Left renal cortex interstitium (tissue), 4 donors: ENCODE measurements at places on chromosomes 2 and 18. TPM values are rescaled to one million over a fixed set of nuclear protein-coding genes. Genes with fewer than 3 reads are reported as not detected.

DNA sequence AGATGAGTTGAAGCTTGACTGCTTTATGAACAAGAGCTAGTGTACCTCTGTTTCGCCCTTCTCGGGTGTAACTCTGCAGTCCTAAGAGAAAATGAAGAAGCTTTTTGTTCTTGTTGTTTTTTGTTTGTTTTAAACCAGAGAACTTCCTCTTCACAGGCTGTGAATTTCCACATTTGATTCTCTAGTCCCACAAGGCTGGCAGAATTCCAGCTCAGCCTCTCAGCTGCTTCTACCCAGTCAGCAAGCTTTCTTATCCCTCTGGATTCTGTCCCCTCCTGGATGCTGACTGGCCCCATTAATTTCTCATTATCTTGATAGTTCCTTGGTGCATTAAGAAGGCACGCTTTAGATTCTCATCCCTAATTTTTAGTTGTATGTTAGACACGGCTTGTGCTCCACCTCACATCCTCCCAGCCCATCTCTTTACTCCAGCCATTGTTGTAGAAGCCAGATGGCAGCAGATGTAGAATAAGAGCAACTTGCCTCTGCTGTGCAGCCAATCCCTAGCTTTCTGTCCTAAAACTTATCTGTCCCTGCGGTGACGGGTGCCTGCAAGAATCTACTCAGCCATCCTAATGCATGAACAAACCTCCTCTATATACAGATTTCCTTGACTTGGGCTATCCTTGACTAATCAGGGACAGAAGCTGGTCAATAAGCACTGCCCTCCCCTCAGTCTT lies 12.3 kb upstream of the RESP18 start:
- no peak for DNase-seq

KCTD1 gene
- polyA plus RNA-seq: 69.4 TPM

KDM3A gene
- polyA plus RNA-seq: 48.9 TPM

TMEM185B gene
- 24.2 TPM for polyA plus RNA-seq

PROM2 gene
- 36.1 TPM for polyA plus RNA-seq

DNA sequence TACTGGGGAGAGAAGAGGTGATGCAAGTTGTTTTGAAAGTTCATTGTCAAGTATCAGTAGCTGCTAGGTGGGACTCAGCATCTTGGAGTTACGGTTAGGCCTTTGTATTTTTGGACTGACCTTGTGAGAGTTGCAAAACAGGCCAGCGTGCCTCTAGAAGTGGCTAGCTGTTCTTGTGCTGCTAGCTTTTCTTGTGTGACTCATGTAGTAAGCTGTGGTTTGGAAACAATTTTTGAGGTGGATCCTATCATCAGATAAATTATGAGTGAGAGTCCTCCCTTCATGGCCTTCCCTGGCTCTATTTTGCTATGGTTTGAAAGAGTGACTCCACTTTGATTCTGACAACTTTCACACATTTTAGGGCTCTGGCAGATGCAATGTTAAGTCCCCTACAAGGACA lies 409.2 kb upstream of the HS6ST1 start:
- no peak for DNase-seq

SLC5A7 gene
- polyA plus RNA-seq: 0.44 TPM

GRCh38 chr2:226703514-226703913 lies 96.1 kb downstream of the IRS1 start:
- DNase-seq: no peak

DNA sequence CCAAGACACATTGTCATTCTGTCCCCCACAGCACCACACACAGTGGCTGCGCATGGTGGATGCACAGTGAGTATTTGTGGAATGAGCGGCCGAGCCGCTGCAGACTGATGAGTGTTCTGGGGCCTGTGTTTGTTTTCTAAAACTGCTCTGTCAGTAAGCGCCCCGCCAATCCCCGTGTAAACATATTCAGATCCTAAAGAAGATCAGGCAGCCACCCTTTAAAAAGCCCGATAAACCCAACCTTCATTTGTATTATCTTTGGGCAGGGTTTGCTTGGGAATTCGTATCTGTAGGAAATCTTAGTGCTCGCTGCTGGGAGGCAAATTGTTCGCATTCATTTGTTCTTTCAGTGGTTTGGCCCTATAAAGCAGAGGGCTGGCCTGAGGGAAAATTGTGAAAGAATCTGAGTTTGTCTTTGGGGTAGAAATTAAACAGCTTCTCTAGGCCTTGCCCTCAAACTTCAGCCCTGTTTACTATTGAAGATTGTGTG lies 68.6 kb downstream of the TGOLN2 start:
- DNase-seq: no peak

DNA sequence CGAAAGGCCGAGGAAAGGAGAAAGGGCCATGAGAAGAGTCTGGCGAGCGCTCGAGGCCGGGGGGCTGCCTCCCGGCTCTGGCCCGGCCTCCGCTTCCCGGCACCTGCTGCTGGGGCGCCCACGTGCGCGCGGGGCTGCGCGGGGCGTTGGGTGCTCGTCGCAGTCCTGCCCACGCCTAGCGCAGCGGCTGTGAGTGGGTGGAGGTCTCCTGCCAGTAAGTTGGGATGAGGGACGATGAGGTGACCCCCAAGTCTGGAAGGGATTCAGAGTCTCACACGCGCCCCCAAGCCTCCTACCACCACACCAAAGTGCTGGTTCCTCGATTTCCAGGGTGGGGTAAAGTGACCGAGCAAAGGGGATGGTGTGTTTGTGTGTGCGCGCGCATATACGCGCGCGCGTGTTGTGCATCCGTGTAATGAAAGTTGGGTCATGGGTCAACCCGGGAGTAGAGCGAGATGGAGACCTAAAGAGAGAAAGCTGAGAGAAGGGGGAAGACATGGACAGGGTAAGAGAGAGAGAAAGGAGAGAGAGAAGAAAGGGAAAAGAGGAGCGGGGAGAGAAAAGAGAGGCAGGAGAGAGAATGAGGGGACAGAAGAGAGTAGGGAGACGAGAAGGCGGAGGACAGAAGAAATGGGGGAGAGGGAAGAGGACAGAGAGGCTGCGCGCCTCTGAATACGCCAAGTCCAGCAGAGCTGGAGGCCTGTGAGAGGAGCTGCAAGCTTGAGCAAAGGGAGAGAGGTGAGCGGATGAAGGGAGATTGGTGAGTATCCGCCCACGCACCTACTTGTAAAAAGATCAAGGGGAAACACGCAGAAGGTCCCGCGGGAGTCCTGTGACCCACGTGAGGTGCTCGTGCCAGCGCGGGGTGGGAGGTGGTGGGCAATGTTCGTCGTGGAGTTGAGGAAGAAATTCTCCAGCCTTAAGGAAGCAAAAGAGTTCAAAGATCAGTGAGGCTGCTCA lies 1.7 kb upstream of the NETO1 start:
- no peak for DNase-seq

ARHGEF33 gene
- 3.8 TPM for polyA plus RNA-seq

DNA sequence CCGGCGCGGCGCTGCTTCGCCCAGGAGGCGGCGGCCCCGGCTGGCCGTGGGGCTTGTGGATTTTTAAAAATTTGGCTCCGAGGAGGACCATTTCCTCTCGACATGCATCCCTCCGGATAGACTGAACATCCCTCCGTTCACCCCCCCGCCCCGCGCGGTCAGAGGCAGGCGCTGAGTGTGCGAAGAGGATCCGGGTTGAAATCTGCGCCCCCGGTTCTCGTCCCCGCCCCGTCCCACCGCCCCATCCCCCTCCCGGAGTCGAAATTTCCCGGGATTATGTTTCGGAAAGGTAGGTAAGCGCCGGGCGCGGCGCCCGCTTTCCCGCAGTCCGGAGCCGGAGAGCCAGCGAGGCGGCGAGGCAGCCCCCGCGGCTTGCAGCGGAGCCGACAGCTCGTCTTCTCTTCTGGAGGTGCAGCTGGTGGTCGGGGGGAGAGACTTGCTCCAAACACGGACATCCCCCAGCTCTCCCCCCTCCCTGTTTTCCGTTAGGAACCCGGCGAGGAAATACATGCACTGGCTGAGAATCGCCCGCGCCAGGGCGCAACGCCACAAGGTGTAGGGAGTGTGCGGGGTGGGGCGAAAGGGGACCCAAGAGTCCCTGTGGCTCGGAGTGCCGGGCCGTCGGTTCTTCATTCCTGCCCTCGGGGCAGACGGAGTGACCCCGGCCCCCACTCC lies at the start of gene PRKCE:
Gene PRKCE, plus strand, starts transcription at position 261 of the 675 bp plus-strand sequence.
- no peak for DNase-seq

GRCh38 chr2:72846171-72847095 lies 20.6 kb upstream of the EXOC6B start:
- no peak for DNase-seq

- no peak for DNase-seq
Observed at GRCh38 chr2:101829429-101829828, 131.9 kb downstream of the MAP4K4 start.

RGPD3 gene
- 0.46 TPM for polyA plus RNA-seq

OTOS gene
- 0.55 TPM for polyA plus RNA-seq

DNA sequence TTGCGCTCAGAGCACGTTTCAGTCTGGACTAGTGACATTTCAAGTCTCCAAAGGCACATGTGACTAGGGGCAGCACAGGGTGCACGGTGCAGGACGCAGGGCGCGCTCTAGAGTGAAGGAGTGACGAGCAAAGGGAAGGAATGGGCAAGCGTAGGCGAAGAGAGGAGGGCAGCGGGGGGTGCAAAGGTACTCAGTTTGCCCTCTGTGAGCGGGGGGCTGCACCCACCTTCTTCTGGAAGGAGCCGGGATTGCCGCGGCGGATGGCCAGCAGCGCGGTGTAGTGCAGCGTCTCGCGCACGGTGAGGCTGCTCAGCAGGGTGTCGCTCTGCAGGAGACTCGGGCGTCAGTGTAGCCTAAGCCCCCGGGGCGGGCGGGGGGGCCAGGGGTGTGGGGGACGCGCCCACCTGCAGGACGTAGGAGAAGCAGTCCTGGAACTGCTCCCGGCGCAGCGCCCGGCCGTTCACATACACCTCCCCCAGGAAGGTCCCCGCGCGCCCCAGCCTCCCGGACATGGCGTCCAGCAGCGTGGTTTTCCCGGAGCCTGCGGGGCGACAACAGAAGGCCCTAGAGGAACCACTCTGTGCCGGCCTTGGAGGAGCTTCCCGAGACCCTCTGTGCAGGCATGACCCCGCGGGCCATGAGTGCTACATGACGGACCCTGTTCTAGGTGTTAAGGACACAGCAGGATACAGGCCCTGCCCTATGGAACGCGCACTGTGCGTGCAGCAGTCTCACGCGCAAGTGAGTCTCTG lies 6.9 kb downstream of the ABCG5 start:
- DNase-seq: no peak

GRCh38 chr2:171069286-171069956 lies 91.3 kb downstream of the TLK1 start:
- DNase-seq: no peak

GRCh38 chr18:11112286-11112685 lies 37.1 kb downstream of the PIEZO2 start:
- DNase-seq: no peak

GRCh38 chr2:134086594-134087219 lies 167.2 kb upstream of the MGAT5 start:
- no peak for DNase-seq

EVA1A gene
- 12.6 TPM for polyA plus RNA-seq

GRCh38 chr18:48834413-48835031 lies 116.2 kb downstream of the SMAD7 start:
- no peak for DNase-seq

DNA sequence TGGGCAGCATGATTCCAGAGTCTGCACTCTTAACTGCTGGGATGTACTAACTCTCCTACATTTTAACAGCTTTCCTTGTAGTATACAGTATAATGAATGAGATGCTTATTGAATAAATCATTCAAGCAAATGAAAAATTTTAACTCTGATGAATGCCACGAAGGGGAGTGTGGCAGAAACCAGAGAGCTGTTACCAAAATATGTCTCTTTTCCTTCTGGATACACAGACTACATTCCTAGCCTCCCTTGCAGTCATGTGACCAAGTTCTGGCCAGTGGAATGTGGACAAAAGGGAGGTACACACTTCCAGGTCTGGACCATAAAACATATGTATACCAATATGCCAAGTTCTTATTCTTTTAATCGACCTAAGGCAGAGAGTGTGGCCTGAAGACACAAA lies 1.7 kb upstream of the EML4 start:
- DNase-seq: no peak

GRCh38 chr2:101983486-101983885 lies 8.3 kb upstream of the IL1R2 start:
- DNase-seq: no peak
